Heart right ventricle (tissue), 16 donors: ENCODE measurements at places on chromosomes 2 and 18. TPM values are rescaled to one million over a fixed set of nuclear protein-coding genes. Genes with fewer than 3 reads are reported as not detected.

The NOL4 gene
- total RNA-seq = 0.38 TPM

The UGT1A5 gene
- total RNA-seq = not detected

DNA sequence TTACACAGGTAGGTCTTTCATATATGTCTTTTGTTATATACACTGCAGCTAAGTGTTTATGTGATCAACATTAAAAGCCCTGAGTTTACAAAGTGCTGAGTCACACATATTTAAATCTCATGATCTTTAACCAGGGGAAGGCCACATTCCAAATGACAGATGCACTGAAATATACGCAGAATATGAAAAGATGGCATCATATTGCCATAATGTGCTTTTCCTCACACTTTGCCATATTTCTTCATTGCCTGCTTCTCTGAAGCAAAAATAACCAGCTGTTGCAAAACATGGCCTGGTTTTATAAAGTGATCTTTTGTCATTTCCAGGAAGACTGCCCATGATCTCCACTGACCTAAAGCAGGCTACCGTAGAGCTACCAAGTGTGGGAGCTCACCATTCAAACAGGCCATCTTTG lies 93.5 kb upstream of the MAPRE2 start:
- no peak overlapping the region for H3K4me3 ChIP-seq
- no peak for DNase-seq
- no peaks in the 10 kb centered on the region for H3K36me3 ChIP-seq
- H3K4me1 ChIP-seq = peaks cover 6% of the 10 kb centered on the region
- H3K27ac ChIP-seq = no peak overlapping the region

The PROKR1 gene
- total RNA-seq = not detected

GRCh38 chr18:34358923-34359322 lies 134.2 kb upstream of the NOL4 start:
- no peak for DNase-seq
- H3K36me3 ChIP-seq = no peaks in the 10 kb centered on the region
- H3K27ac ChIP-seq = no peak overlapping the region

- peaks cover 45% of the 10 kb centered on the region for H3K4me1 ChIP-seq
- H3K36me3 ChIP-seq = no peaks in the 10 kb centered on the region
- H3K27me3 ChIP-seq = no peaks in the 10 kb centered on the region
- peak overlapping the region; percentile 88 for H3K27ac ChIP-seq
- peak overlapping the region; percentile 16 for H3K4me3 ChIP-seq
These were observed 154.8 kb downstream of the TGIF1 start for GRCh38 chr18:3604498-3605408.

GRCh38 chr18:61530681-61531080 lies 197.5 kb downstream of the CDH20 start:
- DNase-seq = no peak
- no peak overlapping the region for H3K4me3 ChIP-seq
- no peaks in the 10 kb centered on the region for H3K27me3 ChIP-seq
- H3K27ac ChIP-seq = no peak overlapping the region

- no peaks in the 10 kb centered on the region for H3K27me3 ChIP-seq
- peaks cover 6% of the 10 kb centered on the region for H3K4me1 ChIP-seq
- no peak overlapping the region for H3K27ac ChIP-seq
- no peaks in the 10 kb centered on the region for H3K36me3 ChIP-seq
- H3K4me3 ChIP-seq = no peak overlapping the region
These were observed 28.6 kb downstream of the MDH1 start for GRCh38 chr2:63617366-63617765.

DNA sequence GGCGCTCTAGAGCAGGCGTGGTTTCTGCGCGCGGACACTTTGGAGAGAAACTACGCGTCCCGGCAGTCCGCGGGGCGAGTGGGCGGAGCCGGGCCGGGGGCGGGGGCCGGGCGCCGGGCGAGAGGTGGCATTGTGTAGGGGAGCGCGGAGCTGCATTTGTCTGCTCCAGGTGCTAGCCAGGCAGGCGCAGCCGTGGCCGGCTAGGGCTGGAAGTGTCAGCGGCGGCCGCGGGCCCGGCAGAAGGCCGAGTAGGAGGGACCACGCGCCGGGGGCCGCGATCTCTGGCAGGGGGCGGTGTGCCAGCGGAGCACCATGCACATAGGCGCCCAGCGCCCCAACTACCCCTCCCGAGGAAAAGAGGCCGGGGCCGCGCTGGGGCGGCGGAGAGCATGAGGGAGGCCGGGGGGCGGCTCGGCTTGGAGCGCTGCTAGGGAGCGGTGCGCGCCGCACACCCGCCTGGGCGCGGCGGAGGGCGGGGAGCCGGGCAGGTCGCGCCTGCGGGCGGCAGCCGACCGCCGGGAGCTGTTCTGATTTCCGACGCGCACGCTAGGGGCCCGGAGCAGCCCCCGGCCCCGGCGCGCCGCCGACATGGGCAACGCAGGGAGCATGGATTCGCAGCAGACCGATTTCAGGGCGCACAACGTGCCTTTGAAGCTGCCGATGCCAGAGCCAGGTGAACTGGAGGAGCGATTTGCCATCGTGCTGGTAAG lies at the start of gene FMNL2:
Gene FMNL2, plus strand, starts transcription at position 159 of the 710 bp plus-strand sequence.
- H3K4me3 ChIP-seq = peak within 1 kb of the TSS; percentile 98
- peaks cover 27% of the 10 kb centered on the region for H3K4me1 ChIP-seq
- H3K36me3 ChIP-seq = no peaks in the 10 kb centered on the region
- no peaks in the 10 kb centered on the region for H3K27me3 ChIP-seq
- peak within 1 kb of the TSS; percentile 87 for H3K27ac ChIP-seq
- peak; percentile 82 for DNase-seq

- DNase-seq = no peak
- no peak overlapping the region for H3K27ac ChIP-seq
- H3K27me3 ChIP-seq = no peaks in the 10 kb centered on the region
- peaks cover 35% of the 10 kb centered on the region for H3K36me3 ChIP-seq
These were observed 68.4 kb upstream of the MFF start for GRCh38 chr2:227256605-227257004.

The LYPD1 gene
- 0.20 TPM for total RNA-seq

The FRZB gene
- 5.7 TPM for total RNA-seq

The C2orf66 gene
- total RNA-seq = not detected

The PUM2 gene
- total RNA-seq = 72.9 TPM

GRCh38 chr2:19649785-19650380 lies 251.9 kb downstream of the TTC32 start:
- H3K36me3 ChIP-seq = no peaks in the 10 kb centered on the region
- H3K4me1 ChIP-seq = peaks cover 11% of the 10 kb centered on the region
- no peak overlapping the region for H3K4me3 ChIP-seq

DNA sequence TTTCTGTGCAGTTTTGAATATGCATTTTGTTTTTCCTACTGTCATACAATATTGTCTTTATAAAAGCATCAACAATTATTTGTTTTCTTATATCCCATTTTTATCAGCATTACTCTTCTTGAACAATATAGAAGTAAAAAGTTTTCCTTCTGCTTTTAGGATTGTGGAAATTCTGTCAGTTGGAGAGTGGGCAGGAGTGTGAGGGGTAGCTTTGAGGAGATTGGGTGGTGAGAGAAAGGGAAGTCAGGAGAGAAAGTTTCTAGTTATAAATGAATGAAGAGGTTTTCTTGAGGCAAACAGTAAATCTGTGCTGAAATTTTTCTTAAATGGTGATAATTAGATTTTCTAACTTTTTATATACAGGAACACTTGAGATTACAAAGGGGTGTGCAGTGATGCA lies 151.7 kb upstream of the NOSTRIN start:
- H3K27ac ChIP-seq = no peak overlapping the region
- H3K4me3 ChIP-seq = no peak overlapping the region
- no peaks in the 10 kb centered on the region for H3K36me3 ChIP-seq

DNA sequence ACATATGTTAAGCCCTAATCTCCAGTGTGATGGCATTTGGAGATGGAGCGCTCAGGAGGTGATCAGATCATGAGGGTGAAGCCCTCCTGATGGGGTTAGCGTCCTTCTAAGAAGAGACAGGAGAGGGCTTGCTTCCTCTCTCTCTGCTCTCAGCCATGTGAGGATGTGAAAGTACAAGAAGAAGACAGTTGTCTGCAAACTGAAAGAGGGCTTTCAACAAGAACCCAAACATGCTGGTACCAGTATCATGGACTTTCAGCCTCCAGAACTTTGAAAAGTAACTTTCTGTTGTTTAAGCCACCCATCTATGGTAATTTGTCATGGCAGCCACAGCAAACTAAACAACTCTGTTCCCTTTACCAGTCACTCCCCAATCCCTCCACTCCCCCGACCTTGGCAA lies 47.4 kb downstream of the CACNB4 start:
- H3K27ac ChIP-seq = no peak overlapping the region
- H3K27me3 ChIP-seq = no peaks in the 10 kb centered on the region
- H3K4me1 ChIP-seq = no peaks in the 10 kb centered on the region
- DNase-seq = no peak
- no peak overlapping the region for H3K4me3 ChIP-seq

DNA sequence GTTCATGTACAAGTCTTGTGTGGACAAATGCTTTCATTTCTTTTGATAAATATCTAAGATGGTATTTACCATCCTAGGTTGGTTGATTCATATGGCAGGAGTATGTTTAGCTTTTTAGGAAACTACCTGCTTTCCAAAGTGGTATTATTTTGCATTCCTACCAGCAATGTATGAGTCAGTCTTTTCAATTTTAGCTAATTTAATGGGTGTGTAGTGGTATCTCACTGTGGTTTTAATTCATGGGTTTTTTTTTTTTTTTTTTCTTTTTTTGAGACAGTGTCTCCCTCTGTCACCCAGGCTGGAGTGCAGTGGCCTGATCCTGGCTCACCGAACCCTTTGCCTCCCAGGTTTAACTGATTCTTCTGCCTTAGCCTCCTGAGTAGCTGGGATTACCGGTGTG lies 4.2 kb downstream of the ZNF512 start:
- peaks cover 43% of the 10 kb centered on the region for H3K4me1 ChIP-seq
- H3K27me3 ChIP-seq = no peaks in the 10 kb centered on the region
- H3K4me3 ChIP-seq = no peak overlapping the region
- no peaks in the 10 kb centered on the region for H3K36me3 ChIP-seq
- DNase-seq = no peak

The DOCK10 gene
- total RNA-seq = 0.77 TPM

DNA sequence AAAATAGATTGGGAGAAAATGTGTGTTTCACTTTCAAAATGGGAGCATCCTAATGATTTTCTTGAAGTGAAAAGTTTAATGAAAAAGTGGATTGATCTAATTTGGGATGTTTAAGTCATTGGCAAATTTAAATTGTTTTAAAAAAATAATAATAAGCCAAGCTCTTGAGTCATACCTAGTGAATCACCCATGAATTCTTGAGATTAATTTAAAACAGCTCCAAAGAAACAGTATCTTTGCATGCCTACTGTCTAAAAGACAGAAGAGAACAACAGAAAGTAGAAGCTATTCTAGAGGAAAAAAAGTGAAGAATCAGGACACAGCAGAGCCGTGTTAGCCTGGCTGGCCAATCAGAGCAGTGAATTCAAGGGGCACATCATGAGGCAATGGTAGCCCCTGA lies 7.7 kb downstream of the ACVR1C start:
- DNase-seq = no peak
- H3K4me3 ChIP-seq = no peak overlapping the region
- H3K27ac ChIP-seq = no peak overlapping the region
- no peaks in the 10 kb centered on the region for H3K27me3 ChIP-seq
- H3K4me1 ChIP-seq = no peaks in the 10 kb centered on the region

DNA sequence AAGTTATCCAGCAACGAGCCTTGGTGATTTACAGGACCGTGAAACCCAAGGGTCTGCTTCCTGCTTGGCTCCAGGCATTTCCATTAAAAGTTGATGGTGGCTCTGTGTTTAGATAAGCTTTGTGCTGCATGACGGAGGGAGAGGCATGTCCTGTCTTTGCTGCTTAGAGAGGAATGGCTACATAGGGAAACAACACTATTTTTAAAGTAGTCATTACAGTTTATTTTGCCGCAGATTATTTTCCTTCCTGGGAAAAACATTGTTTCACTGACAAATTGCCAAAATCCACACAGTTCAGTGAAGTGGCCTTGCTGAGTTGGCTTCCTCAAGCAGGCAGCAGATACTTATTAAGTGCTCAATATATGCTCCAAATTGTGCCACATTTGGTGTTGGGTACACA lies 98.5 kb downstream of the THSD7B start:
- DNase-seq = peak; percentile 5
- no peaks in the 10 kb centered on the region for H3K27me3 ChIP-seq

DNA sequence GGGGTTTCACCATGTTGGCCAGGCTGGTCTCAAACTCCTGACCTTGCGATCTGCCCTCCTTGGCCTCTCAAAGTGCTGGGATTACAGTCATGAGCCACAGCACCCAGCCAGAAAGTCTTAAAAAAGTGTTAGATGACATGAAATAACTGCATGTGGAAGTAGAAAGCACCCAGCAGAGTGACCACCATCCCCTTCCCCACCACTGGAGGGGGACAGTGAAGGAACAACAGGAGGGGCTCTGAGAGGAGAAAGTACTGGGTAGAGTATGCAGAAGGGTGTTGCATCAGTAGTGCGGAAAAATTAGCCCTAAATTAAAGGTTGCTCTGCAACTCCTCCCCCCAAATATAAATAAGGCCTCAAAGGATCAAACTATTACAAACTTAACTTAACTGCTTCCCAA lies 230.5 kb downstream of the ZNF521 start:
- no peaks in the 10 kb centered on the region for H3K36me3 ChIP-seq
- no peak overlapping the region for H3K4me3 ChIP-seq
- DNase-seq = no peak
- H3K27ac ChIP-seq = no peak overlapping the region

DNA sequence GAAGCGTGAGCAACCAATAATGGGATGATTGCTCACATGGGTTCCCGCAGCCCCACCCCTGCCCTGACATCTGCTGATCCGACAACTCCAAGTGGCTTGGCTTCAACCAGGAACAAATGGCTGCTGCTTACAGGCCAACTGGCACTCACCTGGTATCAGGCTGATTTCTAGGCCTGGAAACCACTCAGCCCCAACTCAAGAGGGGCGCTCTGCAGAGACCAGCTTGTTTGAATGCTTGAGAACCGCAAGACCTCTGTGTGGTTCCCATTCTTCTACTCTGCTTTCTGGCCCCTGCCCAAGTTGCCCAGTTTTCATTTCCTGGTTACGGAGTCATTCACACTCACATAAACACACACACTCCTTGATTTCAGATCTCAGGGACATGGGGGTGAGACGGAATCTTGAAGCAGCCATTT lies 52.0 kb downstream of the TNP1 start:
- H3K4me3 ChIP-seq = no peak overlapping the region
- peaks cover 21% of the 10 kb centered on the region for H3K4me1 ChIP-seq
- H3K36me3 ChIP-seq = no peaks in the 10 kb centered on the region
- H3K27me3 ChIP-seq = no peaks in the 10 kb centered on the region

DNA sequence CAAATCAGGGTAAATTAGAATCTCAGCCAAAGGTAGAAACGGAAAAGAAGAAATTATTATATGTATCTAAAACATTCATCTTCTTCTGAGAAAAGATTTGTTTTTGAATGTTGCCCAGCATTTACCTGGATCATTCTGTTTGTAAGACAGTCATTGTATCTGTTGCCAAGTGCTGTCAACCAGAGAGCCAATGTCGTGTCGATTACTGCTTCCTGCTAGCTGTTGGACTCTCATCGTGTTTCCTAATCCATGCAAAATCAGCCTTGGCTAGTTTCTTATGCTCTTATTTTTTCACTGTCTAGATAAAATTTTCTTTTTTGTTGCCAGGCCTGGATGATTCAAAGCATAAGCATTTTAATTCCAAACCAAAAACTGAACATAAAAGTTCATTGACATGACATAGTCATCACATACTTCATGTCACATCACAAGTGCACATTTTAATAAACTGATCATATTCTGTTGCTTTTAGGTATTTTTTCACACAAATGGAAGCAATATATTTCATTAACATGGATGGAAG lies 202.3 kb downstream of the KCNH7 start:
- DNase-seq = no peak
- no peaks in the 10 kb centered on the region for H3K27me3 ChIP-seq
- no peaks in the 10 kb centered on the region for H3K36me3 ChIP-seq
- no peak overlapping the region for H3K27ac ChIP-seq
- no peaks in the 10 kb centered on the region for H3K4me1 ChIP-seq

- no peaks in the 10 kb centered on the region for H3K27me3 ChIP-seq
- H3K36me3 ChIP-seq = no peaks in the 10 kb centered on the region
- peaks cover 44% of the 10 kb centered on the region for H3K4me1 ChIP-seq
- peak overlapping the region; percentile 53 for H3K27ac ChIP-seq
- DNase-seq = no peak
These were observed 146.3 kb downstream of the TDRD15 start for GRCh38 chr2:21270083-21270491.

The SCTR gene
- total RNA-seq = 0.59 TPM
